ENCODE measurements at places on chromosomes 1 and 21.

DNA sequence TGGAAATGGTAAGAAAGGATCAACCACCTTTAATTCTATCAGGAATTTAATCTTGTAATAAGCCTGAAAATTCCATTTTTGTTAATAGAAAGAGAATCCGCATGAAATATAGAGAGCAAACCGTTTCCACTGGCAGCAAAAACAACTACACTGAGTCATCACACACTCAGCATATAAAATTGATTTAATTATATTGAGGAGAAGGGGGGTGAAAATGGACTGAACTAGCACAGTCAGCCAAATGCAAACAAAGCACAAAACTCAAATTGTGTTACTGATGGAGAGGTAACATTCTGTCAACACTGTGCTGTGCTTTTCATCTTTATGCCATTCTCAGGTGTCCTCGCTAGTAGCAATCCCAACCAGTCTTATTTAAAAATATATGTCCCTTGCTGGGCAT lies 1583.9 kb downstream of the MRPL39 start:
- DNase-seq: no peak

DNA sequence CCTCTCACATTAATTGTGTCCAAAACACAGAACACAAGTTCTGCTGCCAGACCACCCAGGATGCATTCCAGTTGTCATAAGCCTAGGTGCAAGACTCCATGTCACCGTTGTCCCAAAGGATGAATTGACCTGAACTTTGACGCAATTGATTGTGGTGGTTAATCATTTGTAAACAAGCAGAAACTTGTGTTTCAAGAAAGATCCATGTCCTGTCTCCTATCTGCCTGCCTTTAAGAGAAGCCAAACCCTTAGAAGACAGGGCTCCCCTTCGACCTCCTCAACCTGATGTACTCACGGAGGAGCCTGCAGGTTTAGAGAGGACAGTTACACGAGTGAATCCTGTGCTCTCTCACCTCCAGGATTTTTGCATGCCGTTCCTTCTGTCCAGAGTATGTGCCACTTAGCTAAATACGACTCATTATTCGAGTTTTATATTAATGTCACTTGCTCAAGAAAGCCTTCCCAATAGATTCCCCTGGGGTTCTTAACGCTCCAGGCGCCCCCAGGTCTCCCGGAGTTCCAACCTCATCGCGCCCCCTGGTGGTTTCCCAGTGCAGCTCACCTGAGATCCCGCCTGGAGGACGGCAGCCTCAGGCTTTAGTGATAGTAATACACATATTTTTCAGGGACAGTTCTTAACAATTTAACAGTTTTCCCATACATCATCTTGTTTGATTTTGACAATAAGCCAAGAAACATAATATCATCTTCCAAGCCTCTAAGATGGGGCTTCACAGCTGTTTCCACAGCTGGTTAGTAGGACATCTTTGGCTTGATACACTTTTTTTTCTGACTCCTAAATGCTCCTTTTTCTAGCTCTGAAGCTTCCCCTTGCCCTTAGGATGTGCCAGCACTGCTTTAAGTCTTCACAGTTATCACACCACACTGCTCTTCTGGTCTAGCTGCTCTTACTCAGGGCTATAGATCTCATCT lies 2.4 kb upstream of the C8B start:
- DNase-seq: no peak

DNA sequence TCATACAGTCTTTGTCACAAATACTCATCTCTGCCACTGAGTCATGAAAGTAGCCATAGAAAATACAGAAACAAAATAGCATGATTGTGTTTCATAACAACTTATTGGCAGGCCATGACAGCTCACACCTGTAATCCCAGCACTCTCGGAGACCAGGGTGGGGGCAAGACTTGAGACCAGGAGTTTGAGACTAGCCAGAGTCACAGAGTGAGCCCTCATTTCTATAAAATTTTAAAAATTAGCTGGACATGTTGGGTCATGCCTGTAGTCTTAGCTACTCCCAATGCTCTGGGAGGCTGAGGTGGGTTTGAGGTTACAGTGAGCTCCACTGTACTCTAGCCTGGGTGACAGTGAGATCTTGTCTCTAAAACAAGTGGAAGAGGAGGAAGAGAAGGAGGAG lies 411.1 kb downstream of the PCP4 start:
- DNase-seq: no peak

DNA sequence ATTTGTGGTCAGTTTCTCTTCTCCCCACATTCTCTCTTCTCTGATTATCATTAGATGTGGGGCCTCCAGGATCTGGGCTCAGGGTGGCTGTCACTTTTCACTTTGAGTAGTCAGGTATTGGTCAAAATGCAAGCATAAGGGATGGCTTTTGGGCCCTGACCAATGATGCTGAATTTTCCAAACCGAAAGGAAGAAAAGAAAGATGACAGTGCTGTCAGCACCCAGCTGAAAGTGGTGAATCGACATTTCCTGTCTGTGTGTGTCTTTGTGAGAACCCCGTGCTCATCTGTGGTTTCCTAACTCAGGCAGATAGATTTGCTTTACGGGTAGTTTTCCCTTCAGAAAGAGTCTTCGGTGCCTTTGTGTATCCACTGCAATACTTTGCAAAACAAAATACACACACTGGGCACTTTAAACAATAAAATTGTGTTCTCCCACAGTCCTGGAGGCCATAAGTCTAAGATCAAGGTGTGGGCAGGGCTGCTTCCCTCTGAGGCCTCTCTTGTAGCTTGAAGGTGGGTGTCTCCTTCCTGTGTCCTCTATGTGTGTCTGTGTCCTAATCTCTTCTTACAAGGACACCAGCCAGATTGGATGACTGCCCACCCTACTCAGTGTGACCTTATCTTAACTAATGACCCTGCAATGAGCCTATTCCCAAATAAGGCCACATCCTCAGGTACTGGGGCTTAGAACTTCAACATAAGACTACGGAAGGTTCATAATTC lies 274.8 kb upstream of the AJAP1 start:
- no peak for DNase-seq

GRCh38 chr1:153395136-153395685 lies 4.3 kb upstream of the S100A8 start:
- no peak for DNase-seq

- no peak for DNase-seq
These were observed 97.0 kb upstream of the CHODL start for GRCh38 chr21:18147678-18148077.

- peak; percentile 69 for DNase-seq
These were observed 2.5 kb upstream of the LMO4 start for GRCh38 chr1:87325982-87326738.

- DNase-seq: no peak
These were observed 15.6 kb downstream of the DDAH1 start for GRCh38 chr1:85449356-85449755.

- DNase-seq: no peak
These were observed 94.3 kb upstream of the IRF2BP2 start for GRCh38 chr1:234704106-234704887.

- DNase-seq: no peak
These were observed 26.2 kb downstream of the UBIAD1 start for GRCh38 chr1:11299225-11299574.

GRCh38 chr1:234554218-234554697 lies 55.7 kb downstream of the IRF2BP2 start:
- DNase-seq: no peak

DNA sequence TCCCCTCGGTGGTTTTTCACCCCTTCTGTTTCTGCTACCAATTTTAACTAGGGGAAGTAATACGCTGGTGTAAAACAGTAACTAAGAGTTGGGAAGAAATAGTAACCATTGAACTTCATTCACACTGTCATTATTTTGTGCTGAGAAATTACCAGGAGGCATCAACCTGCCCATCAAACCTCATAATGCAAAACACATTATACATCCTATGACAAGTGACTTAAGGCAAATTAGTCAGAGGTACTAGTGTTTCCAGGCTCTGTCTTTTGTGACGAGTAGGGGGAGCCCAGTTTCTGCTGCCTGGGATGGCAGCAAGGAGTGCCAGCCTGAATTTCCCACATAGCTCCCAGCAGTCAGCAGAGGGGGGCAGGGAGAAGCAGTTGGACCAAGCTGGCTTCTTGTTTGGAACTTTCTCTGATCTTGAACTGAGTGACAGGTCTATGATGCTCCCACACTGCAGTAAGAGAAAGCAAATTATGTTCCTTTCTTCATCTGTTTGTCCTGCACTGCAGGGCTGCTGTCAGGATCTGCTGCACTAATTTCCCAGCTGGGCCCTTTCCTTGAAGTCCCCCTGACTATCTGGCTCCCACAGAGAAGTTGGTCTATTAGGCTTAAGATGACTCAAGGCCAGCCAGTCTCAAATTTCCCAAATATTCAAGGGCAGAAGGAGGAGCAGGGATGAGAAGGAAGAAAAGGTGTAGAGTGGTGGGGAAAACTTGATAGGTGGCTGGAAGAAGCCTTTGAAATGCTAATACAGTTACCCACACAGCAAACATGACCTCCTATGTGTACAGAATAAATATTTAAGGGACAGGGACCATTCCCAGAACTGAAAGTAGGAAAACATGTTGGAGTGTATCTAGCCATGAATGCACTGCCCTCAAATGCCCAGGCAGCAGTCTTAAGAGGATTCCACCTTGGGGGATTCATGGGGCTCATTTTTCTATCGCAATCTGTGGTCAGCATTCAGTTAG lies 322.8 kb downstream of the SEC16B start:
- DNase-seq: no peak

- no peak for DNase-seq
These were observed 137.1 kb upstream of the USP24 start for GRCh38 chr1:55352080-55352810.

DNA sequence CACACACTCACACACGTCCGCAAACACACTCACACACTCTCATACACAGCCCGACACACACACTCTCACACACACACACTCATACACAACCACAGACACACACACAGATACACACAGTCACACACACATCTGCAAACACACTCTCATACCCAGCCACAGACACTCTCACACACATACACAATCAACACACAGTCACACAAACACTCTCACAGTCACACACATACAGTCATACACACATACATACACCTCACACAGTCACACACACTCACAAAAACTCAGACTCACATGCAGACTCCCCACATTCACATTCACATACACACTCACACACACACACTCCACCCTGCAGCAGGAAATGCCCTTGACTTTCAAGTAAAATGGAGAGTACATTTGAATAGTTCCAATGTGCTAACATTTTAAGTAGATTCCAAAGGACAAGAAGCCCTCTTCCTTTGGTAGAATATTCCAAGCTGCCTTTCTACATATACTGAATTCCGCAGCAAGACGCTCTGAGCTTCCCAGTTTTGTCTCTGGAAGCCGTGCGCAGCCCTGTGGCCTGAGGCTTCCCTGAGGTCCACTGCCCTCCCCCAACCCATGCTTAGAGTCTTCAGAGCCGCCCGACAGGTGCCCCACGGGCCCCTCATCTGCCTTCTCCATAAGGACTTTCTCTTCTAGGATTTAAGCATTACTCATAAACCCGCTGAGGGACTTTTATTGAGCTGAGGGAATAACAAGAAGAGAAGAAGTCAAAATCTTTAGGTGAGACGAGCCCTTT lies 9.7 kb downstream of the BATF3 start:
- DNase-seq: no peak

GRCh38 chr1:42211224-42211623 lies 46.7 kb upstream of the GUCA2A start:
- no peak for DNase-seq

- DNase-seq: no peak
These were observed 96.9 kb downstream of the ERG start for GRCh38 chr21:38401191-38401926.

- DNase-seq: no peak
These were observed 534.6 kb upstream of the PTBP2 start for GRCh38 chr1:96187020-96187419.

DNA sequence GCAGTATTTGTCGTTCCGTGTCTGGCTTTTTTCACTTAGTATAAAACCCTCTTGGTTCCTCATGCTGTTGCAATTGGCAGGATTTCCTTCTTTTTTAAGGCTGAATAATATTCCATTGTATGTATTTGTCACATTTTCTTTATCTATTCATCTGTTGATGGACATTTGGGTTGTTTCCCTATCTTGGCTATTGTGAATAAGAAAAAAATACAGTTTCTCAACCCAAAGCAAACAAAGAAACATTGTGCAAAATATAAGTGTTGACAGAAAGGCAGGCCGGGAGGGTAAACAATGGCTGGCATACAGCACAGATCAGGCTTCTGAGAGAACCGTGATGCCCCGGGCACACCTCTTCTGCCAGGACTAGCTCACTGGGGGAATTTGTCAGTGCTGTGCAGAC lies 26.9 kb downstream of the NENF start:
- DNase-seq: no peak

DNA sequence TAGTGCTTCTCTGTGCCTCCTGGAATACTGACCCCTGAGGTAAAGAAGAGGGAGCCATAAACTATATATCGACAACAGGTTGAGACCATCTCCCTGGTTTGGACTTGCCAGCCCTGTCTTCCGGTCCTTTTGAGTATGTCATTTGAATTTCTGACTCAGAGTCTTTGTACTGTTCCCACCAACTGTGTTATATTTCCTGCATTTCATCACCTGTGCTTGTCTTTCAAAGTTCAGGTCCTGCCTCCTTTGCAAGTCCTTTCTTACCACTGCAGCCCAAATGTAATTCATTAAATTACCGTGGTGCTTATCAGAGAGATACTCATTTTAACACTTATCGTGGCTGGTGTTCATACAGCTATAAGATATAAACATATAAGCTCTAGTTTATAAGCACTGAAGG lies 10.7 kb downstream of the AK5 start:
- no peak for DNase-seq

GRCh38 chr1:111856411-111857185 lies 100.9 kb downstream of the DDX20 start:
- DNase-seq: no peak

DNA sequence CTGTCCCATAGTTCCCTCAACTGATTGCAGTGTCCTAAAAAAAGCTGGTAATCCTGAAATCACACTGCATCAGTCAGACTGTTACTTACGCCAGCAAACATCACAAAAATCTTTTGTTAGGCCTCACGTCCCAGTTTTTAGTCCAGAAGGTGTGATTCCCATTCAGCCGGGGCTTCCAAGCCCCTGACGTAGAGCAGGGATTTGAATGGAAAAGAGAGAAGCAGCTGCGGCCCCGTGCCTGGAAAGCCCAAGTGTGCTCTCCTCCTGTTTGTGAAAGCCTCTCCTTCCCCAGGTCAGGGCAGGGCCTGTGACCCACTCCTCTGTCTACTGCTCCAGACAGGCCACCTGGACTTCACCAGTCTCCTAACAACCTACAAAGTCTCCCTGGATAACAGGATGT lies 20.7 kb downstream of the KCNA10 start:
- no peak for DNase-seq

DNA sequence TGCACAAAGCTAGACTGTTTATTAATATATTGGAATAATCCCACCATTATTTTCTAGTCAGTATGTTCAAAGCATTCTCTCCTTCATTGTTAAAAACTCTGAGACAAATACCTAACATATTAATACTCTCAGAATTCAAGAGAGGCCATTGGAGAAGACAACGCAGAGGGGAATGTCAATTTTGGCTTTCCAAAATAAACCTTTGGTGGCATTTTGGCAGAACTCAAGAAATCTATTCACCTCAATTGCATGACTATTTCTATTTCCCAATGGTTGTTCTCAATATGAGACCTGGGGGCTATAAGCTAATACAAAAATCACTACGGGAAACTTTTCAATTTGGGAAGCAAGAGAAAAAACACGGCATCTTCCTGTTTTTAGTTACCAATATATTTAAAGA lies 58.5 kb downstream of the RUSC1 start:
- no peak for DNase-seq

Measured in Panc1 (cell line).